Right lobe of liver (tissue), 6 donors: ENCODE measurements at places on chromosomes 12 and 14. TPM values are rescaled to one million over a fixed set of nuclear protein-coding genes. Genes with fewer than 3 reads are reported as not detected.

DNA sequence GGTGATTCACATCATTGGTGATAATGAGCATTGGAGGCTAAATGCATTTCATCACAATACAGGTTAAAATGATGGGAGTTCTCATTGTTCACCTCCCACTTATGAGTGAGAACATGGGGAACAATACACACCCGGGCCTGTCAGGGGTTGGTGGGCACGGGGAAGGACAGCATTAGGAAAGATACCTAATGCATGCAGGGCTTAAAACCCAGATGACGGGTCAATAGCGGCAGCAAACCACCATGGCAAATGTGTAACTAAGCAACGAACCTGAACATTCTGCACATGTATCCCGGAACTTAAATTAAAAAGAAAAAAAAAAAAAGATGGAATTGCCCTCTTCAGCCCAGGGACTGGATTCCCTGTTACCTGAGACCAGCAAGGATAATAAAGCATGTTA, 2.3 kb upstream of the LUM start:
- no peak overlapping the region for H3K27ac ChIP-seq
- H3K4me3 ChIP-seq = no peak overlapping the region
- no peaks in the 10 kb centered on the region for H3K4me1 ChIP-seq
- no peaks in the 10 kb centered on the region for H3K36me3 ChIP-seq
- DNase-seq = no peak

DNA sequence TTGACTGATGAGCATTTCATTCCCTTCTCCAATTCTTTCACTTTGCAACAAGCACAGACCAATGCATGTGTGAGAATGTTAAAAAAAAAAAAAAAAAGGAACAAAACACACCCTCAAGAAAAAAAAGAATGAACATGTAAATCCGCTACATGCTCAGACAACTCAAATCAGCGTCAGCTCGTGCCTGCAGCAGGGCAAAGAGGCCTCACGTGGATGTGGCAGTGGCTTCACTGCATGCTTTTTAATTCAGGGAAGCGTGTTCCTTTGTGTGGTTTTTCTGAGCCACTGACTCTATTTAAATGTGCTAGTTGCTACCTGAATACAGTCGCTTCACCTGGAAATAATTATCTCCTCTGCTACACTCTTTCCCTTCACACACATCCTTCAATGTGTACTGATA, 55.1 kb downstream of the PPP1R36 start:
- H3K4me3 ChIP-seq = no peak overlapping the region
- no peaks in the 10 kb centered on the region for H3K36me3 ChIP-seq
- no peaks in the 10 kb centered on the region for H3K4me1 ChIP-seq
- DNase-seq = no peak
- H3K27ac ChIP-seq = no peak overlapping the region

APOF gene
- total RNA-seq = 112 TPM

PTGR2 gene
- total RNA-seq = 8.0 TPM
